Endothelial cell of coronary artery (primary cell): ENCODE measurements at places on chromosomes 7 and 10. TPM values are rescaled to one million over a fixed set of nuclear protein-coding genes. Genes with fewer than 3 reads are reported as not detected.

The RPEL1 gene
- total RNA-seq = under 0.01 TPM in 1 of 2 replicates, not detected in the other

The SEMA3D gene
- 1.4 and 2.4 TPM in 2 replicates for total RNA-seq

The TCERG1L gene
- not detected in 2 replicates for total RNA-seq

The MSS51 gene
- 0.54 and 1.2 TPM in 2 replicates for total RNA-seq

The SSBP1 gene
- 181 and 257 TPM in 2 replicates for total RNA-seq
